ENCODE measurements at places on chromosomes 2 and 18.

- no peak for DNase-seq
Measured at GRCh38 chr18:31683968-31684278, 458 bp downstream of the B4GALT6 start.

GRCh38 chr2:116809109-116809508, 1005.4 kb upstream of the DDX18 start:
- no peak for DNase-seq

GRCh38 chr18:313931-314330, 46.1 kb upstream of the THOC1 start:
- no peak for DNase-seq

DNA sequence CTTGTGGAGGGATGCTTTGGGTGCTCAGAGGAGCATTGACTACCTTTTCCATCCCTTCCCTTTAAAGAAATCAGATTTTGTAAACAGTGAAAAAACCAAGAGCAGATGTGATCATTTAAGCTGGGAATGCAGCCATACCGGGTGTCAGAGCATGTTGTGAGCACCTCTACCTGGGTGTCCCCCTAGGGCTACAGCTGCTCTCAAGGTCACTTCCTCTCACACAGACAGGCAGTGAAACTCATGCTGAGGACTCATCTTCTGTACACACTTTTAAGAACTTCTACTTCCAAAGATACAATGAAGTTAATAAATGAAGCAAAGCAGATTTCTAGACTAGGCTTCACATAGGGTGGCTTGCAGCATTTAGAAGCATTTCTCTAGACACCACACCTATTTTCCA, 48.4 kb upstream of the FRZB start:
- no peak for DNase-seq

All from activated CD4-positive, alpha-beta T cell treated with anti-CD3 and anti-CD28 coated beads for 24 hours (primary cell).